ENCODE measurements at places on chromosomes 1 and 21. TPM values are rescaled to one million over a fixed set of nuclear protein-coding genes. Genes with fewer than 3 reads are reported as not detected.
A peak's percentile ranks its signal among the peaks of the same experiment; 100 is the strongest.

DNA sequence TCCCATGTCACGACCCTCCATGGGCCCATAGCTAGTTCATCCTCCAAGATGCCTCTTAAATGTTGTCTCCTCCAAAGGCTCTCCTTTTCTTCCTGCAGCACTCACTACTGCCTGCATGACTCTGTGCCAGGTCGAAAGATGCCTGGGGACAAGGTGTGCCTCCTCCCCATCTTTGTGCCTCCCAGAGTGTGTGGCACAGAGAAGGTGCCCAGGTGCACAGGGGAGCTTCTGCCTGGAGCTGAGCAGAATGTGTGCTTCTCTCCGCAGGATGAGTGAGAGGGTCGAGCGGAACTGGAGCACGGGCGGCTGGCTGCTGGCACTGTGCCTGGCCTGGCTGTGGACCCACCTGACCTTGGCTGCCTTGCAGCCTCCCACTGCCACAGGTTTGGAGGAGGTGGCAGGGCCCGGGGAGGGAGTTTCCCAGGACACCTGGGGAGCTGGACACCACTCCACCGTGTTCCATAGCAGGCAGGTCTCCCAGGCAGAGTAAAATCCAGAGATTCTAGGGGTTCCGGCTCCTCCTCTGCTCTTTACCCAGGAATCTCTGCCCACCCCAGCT lies 6.9 kb upstream of the PPM1J start:
- DNase-seq = no peak

DNA sequence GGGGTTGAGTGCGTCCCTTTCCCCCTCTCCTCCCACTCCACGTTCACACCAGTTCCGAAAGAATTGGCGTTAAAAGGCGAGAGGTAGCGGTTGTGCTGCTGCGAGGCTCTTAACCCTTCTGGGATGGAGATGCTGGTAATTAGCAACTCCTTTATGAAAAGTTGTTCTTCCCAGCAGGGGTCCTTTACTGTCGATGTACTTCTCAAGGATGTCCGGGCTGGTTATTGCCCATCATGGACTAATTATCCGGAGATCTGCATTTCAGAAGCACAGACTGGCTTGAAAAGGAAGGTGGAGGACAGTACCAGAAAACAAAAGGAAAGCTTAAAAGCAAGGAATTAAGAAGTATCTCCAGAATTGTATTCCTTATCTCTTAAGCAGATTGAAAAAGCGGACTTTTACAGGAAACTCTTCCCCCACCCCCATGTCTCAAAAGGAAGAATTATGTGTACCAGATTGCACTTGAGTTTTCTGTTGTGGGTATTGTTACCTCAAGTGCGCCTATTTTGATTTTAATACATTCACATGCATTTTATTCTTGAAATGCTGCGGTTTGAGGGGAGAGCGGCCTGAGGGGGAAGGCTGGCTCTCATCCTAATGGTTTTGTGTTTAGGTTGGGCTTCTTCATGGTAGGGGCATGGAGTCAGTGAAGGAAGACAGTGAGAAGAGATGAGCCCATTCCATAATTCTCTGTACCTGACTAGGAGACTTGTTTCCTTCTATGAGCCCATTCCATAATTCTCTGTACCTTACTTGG lies 1.5 kb downstream of the AK4 start:
- no peak for DNase-seq

HCRTR1 gene
- not detected for total RNA-seq

CFHR1 gene
- total RNA-seq = 0.23 TPM

DNA sequence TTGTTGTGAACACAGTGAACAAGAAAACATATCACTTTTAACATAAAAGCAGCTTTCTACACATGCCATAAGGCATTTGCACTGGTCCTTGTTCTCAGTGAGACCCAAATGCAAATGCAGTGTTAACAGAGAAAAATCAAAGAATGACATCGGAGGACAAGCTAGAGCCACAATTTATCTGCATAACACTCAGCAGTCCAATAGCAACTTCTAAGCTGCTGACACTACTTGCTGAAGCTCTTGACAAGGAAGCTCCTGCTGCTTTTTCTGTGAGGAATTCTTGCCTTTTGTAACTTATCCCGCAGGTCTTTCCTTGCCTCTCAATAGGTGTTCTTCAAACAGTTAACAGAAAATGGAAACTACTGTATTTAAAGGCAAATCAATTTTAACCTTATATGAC lies 34.7 kb downstream of the USH2A start:
- DNase-seq = no peak

GRCh38 chr1:3522564-3523265 lies 68.2 kb downstream of the ARHGEF16 start:
- DNase-seq = no peak

S100A7 gene
- not detected for total RNA-seq

SPRR5 gene
- total RNA-seq = not detected

- DNase-seq = peak; percentile 15
These were observed 15.1 kb downstream of the KHDRBS1 start for GRCh38 chr1:32028746-32029145.

DNA sequence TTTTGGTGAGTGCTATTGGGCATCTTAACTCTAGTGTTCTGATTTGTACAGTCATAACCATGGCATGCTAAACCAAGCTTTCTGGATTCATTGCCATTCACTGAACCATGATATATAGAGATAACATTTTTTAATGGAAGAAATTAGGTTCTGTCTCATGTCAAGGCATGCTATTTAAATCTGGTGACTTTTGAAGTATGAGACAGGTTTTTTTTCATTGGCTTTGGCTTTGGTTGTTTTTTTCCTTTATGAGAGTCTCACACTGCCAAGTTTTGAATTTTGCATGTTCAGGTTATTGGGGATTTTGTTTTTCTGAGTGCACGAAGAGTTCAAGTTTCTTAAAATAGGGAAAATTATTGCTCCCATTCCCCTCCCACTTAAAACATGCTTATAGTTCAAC lies 141.3 kb upstream of the ADAMTS5 start:
- peak; percentile 10 for DNase-seq

KRTAP12-2 gene
- total RNA-seq = not detected

- DNase-seq = no peak
These were observed 70.6 kb downstream of the GATAD2B start for GRCh38 chr1:153852170-153852569.

PLCH2 gene
- 2.2 TPM for total RNA-seq

OR2M2 gene
- total RNA-seq = not detected

DNA sequence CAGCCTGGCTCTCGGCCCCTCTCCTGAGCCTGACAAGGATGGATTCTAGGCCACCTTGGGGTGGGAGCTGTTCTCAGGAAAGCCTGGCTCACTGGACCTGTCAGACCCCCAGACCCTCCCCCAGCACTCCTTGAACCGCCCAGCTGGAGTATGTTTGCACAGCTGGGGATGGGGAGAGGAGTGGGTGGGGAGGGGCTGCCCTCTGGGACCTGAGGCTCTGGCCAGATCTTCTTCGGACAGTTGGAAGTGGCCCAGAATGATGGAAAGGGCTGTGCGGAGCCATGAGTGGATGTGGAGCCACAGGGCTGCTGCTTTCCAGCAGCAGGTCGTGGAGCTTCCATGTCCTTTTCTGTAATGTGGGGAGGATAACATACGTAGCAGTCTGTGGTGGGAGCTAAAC lies 43.0 kb upstream of the TRABD2B start:
- no peak for DNase-seq

All from astrocyte (in vitro differentiated cells and primary cell).